ENCODE measurements at places on chromosomes 7 and 10.

DNA sequence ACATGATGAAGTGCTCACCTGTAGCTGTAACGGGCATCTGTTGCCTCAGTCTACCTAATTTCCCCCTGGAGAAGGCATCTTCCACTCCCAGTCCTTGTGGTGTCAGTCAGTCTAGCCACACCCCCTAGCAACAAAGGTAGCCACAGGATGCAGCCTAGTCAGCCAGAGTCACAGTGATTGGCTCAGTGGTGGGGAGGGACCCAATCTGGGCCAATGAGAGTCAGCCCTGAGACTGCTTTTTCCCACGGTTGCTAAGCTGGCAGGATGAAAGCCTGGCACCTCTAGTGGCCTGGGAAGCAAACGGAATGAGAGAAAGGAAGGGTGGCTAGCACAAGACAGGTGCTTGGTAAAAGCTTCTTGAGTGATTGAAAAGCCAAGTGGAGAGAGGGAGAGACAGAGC, 118.6 kb downstream of the SH3PXD2A start:
- DNase-seq, result peak; percentile 92

DNA sequence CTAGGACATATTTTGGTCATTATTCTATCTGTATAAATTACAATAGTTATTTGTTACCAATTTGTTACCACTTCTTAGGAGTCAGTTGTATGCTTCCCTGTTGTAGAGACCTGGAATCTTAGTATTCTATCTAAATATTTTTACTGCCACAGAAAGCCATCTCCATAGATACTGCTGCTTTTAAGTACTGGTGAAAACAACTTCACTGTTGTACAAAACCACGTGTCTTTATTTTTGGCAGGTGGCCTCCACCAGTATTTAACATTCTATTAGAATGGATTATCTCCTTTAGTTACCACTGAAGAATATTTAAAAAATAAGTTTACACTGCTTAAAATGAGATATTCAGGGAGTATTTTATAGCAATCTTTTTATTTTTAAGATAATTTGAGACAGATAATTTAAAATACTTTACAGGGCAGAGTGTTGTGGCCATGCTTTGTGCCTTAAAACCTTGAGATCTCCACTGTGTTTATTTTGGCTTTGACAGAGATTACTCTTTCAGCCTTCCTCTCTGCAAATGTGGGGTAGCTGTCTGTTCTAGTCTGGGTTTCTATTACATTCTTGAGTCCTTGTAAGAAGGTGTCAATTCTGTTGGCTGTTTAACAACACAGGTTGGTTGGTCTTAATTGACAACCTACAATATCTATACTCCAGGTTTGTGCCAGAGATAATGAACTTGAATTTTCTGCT, 185.6 kb downstream of the LRRC4 start:
- no peak for DNase-seq

DNA sequence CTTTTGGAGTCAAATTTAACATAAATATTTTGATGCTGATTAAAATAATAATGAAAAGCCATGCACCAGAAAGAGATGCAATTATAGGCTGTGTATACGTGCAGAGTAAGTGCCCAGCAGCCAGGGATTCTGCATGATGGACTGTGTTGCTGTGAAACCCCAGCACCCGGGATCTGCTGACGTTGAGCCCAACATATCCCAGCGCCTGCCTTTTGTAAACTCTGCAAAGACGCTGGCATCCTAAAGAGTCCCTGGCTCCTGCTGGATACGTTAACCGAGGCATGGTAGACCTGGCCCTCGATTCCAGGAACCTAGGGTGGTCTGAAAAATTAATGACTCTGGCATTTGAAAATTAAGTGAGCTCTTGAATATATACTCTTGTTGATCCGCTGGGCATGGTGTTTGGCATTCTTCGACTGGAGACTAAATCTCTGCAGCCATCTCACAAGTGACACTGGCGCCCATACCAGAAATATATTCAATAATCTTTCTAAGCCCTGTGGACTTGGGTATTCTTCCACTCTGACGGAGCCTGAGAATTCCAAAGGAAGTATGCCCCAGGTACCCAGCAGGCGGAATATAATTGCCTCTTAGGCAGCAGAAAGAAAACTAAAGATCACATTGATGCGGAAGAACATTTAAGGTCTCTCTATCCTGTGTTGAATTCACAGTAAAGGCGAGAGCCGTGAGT, 191.2 kb upstream of the SH2B2 start:
- DNase-seq, result no peak

- DNase-seq, result peak; percentile 51
These were observed 41.2 kb downstream of the CALML3 start for GRCh38 chr10:5565671-5566581.

DNA sequence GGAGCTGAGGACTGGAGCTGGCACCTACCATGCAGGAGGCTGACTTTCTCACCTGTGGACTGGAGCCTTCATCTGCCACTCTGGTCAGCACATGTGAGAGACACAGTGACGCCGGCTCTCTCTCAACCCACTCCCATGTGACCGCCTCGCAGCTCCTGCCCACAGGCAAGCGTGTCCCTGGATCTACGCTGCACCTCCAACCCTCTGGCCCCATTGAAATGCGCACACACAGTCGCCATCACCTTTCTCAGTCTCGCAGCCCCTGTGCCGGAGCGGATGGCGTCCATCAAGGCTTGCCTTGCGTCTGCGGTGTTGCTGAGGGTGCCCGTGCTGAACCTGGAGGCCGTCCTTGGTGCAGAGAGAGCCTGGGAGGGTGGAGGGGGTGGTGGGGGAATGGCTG, 242.2 kb upstream of the GRB10 start:
- no peak for DNase-seq

DNA sequence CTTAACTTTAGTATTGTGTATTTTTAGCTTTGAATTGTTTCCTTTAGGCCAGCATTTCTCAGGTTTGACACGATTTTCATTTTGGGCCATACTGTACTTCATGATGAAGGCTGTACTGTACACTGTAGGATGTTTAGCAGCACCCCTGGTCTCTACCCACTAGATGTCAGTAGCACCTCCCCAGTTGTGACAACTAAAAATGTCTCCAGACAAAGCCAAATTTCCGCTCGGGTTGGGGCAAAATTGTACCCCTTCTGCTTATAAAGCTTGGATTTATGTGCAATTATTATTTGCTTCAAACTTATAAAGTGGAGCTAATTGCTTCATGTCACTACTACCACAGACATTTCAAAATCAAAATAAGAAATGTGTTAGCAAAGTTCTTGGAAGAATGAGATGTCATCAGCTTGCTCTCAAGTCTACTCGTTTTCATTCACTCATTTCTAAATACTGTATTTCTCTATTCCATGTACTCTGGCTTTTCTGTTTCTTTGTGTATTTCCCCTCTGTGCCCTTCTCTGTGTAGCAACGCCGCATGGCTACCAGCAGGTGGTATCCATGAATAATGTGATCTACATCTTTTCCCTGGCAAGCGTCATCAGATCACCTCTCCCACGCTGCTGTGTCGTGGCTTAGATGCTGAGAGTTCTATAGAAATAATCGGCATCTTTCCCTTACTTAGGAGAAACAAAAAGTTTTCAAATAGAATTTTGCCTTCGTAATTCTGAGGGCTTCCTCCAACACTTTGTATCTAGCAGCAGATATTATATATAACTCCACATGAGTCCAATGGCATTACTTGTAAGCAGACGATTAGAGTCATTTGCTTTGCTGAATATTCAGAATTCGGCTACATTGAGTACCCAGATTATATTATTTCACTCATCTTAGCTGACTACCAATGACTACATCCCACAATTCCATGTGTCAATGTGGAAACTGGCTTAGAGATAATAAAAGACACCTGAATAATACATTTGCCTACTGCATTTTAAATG, 47.8 kb upstream of the CALCR start:
- DNase-seq, result peak; percentile 20

DNA sequence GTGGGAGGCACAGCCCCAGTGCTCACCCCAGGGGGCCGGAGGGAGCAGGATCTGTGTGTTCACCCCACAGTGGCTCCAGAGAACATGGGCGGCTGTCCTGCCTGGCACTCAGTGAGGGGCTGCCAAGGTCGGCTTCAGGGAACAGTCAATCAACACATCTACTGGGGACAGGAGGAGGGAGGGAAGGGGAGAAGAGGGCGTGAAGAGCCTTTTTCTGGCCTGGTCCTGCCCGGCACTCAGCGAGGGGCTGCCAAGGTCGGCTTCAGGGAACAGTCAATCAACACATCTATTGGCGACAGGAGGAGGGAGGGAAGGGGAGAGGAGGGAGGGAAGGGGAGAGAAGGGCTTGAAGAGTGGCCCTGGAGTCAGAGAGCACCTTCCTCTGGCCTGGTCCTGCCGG, 184.9 kb downstream of the ADARB2 start:
- DNase-seq, result no peak

- no peak for DNase-seq
These were observed 181.0 kb downstream of the GATA3 start for GRCh38 chr10:8235253-8236027.

- DNase-seq, result no peak
These were observed 116.8 kb downstream of the MAD1L1 start for GRCh38 chr7:2115760-2116447.

- DNase-seq, result no peak
These were observed 71.0 kb downstream of the SEM1 start for GRCh38 chr7:96638669-96639068.

DNA sequence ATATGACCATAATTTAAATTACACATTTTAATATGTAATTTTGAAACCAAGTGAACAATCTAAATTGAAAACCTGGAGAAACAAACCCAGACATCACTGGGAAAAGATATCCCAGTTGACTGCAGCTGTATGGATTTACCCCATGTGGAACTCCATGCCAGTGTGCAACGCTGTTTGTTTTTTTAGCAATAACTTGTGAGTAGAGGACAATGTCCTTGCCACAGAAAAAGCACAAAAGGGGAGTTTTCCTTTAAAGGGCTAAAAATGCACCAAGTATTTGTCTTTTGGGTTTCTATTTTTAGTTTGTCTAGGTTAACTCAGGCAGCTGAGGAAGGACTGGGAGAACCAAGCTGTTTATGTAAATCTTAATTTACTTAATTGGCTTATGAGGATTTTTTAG, 15.1 kb upstream of the COL17A1 start:
- DNase-seq, result no peak

DNA sequence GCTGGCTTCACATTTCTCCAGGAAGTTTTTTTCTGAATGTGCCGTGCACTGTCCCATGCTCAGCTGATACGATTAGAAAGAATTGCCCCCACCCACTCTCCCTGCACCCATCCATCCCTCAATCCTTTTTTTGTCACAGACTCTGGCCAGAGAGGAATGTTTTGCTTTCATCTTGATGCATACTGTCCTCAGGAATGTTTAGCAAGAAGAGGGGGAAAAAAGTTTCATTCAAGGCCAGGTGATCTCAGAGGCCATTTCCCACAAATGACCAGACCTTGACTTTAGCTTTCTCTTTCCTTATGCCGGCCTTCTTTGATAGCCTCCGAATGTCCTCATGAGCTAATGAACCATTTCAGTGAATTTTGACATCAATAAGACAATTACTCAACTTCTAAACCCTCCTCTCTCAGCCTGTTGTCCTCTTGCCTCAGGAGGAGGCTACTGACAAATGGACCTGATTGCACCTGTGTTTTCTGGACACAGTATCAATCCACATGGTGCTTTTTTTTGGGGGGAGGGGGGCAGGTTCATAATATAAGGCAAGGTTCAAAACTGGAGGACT, 105.0 kb upstream of the KLF6 start:
- peak; percentile 76 for DNase-seq

DNA sequence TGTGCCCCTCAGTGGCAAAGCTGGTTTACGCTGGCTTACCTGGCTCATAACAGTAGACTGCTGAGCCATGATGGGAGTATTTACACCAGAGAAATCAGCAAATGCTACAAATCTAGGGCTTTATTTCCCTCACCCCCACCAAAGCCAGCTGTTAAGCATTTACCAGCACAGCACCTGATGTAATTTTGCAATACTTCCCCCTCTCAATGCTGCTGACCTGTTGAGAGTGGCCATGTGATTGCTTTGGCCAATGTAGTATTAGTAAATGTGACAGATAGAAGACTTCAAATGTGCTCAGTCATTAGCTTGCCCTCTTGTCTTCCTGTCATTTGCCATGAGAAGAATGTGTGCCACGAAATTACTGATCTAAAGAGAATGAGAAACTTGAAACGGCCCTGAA, 46.6 kb downstream of the HERPUD2 start:
- no peak for DNase-seq

DNA sequence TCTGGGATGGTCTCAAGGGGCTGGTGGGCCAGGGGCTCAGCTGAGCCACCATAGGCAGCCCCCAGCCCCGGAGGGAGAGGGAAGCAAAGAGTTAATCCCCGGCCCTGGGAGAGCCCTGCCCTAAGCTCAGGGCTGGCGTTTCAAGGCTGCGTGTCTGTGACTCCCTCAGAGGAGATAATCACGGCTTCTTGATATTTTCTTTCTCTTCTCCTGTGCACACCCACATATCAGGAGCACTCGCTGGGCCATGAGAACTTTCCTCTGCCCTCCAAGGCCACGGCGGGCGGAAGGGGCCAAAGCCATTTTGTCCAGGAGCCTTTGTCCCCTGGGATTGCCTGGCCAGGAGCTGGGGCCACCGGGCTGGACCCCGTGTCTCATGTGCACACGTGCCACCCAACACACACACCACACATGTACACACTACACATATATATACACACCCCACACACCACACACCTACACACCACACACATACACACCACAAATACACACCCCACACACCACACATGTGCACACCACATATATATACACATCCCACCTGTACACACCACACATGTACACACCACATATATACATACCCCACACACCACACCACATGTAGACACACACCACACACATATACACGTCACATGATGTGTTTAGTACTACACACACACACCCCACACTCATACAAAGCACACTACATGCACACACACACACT, 16.9 kb downstream of the VENTX start:
- no peak for DNase-seq

DNA sequence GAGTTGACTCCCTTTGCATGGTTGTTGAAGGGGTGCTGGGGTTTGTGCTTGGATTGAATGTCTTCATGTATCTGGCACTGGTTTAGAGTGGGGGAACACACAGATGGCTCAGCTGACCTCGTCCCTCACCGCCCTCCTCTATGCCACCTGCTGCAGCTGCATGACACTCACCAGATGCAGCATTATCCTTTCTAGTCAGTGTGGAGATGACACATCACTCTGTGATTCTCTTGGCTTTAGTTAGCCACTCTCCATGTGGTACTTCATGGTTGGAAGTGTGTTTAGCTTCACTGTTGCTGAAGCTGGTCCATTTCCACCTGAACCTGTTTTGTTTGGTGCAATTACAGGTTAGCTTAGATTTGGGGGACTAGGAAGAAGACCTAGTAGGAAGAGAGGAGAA, 56.3 kb upstream of the BMPER start:
- DNase-seq, result no peak

DNA sequence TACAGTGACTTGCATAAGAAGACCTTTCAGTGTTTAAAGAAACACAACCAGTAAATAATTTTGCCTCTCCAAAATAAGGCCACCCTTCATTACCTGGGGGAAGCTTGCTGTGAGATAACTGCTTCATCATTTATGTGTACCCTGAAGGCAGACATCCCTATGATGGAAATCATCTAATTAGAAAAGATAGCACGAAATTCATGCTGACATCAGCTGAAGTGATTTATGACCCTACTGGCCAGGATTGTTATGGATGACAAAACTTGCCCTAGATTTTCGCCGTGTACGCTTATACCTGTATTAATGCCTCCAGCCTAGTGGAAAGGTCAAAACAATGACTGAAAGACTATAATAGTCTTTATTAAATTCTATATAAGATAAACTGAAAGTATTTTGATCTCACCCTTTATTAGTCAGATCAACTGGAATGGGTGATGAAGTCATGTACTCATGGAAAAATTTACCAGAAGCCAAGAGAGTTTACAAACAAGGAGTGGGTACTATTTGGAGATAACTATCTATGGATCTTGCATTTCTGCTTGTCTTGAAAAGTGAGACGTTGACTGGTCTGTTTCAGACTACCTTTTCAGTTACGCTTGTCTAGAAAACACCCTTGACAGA, 114.2 kb downstream of the PPP1R3A start:
- DNase-seq, result no peak
